Hippocampal formation (tissue), 2 donors: ENCODE measurements at places on chromosomes 5 and 9.

DNA sequence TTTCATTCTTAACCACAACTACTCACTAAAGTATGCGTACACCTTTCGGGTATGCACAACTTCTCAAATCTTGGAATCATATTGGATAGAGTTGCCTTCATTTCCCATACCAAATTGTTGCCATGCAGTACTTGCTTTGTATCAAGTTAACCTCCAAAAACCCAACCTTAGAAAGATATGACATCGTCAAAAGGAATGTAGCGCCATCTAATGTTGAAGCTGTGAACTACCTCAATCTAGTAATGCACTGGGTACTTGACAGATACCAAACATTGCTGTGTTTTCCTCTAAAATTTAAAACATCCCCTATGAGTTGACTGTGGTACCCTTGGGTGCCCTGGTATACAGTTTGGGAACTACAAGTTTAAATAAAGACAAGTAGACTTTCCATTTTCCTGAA lies 318.4 kb downstream of the ARL15 start:
- DNase-seq: no peak

- DNase-seq: no peak
Measured at GRCh38 chr9:134591082-134591571, 50.5 kb upstream of the COL5A1 start.

GRCh38 chr5:872301-872700 lies 20.3 kb downstream of the BRD9 start:
- DNase-seq: no peak

- DNase-seq: no peak
Measured at GRCh38 chr5:73232266-73233041, 59.5 kb downstream of the TMEM174 start.

DNA sequence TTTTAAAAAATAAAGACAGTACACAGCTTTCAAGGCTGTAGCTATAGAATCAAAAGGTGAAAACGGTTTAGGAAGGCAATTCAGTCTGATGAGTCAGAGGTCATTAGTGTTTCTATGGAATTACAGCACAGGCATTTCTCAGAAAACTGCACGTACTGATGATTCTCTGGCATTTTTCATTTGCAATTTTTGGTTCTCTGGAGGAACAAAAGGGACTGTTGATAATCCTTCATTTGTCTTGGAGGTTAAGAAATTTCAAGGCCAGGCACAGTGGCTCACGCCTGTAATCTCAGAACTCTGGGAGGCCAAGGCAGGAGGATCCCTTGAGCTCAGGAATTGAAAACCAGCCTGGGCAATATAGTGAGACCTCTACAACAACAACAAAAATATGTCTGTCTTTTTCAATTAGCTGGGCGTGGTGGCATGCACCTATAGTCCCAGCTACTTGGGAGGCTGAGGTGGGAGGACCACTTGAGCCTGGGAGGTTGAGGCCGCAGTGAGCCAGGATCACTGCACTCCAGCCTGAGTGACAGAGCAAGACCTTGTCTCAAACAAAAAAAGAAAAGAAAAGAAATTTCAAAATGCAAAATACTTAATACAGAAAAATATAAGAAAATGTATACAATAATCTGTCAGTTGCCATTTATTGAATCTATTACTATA lies 27.3 kb downstream of the NR6A1 start:
- no peak for DNase-seq

- DNase-seq: no peak
Measured at GRCh38 chr5:57499262-57500050, 16.8 kb upstream of the ACTBL2 start.

GRCh38 chr9:77841739-77842386 lies 189.7 kb downstream of the GNAQ start:
- DNase-seq: peak; percentile 59

DNA sequence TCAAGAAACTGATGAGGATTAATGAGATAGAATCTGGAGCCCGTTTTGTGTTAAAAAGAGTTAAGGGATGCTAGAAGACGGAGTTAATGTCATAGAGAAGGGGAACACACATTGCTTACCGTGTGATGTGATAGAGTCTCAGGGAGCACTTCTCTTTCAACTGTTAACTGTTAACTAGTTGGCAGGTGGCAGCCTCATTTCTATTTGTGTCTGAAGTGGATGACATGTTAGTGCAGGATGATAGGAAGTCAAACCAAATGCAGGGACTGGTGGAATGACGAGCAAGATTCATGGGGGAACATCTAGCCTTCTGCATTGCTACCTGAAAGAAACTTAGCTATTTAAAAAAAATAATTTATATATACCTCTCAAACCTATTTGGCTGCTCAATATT lies 222.7 kb downstream of the MAST4 start:
- DNase-seq: no peak

GRCh38 chr9:120521101-120521500 lies 58.9 kb downstream of the CDK5RAP2 start:
- DNase-seq: no peak

DNA sequence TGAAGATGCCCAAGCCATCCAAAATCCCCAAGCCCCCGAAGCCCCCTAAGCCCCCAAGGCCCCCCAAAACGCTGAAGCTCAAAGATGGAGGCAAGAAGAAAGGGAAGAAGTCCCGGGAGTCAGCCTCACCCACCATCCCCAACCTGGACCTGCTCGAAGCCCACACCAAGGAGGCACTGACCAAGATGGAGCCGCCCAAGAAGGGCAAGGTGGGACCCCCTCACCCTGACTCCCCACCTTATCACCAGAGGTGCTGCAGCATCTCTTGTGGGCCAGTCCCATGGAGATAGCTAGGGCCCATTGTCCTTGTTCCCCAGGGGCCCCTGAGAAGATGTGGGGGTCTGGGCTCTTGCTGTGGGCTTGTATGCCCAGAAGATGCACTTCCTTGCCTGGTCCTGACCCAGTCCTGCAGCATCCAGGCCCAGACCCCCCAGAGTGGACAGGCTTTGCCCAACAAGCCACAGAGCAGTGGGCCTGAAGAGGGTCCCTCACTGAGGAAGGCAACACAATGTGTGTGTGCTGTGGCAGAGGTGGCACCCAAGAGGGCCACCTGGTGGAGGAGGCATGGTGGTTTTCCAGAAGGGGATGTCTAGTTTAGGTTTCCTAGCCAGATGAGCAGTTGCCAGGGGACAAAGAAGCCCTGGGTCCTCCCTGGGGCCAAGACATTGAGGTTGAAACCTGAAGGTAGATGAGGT lies 84.1 kb downstream of the PHF2 start:
- DNase-seq: no peak

- no peak for DNase-seq
Measured at GRCh38 chr5:151448038-151448985, 909 bp downstream of the SLC36A1 start.

GRCh38 chr5:122183098-122183787 lies 53.9 kb downstream of the ZNF474 start:
- peak; percentile 29 for DNase-seq

DNA sequence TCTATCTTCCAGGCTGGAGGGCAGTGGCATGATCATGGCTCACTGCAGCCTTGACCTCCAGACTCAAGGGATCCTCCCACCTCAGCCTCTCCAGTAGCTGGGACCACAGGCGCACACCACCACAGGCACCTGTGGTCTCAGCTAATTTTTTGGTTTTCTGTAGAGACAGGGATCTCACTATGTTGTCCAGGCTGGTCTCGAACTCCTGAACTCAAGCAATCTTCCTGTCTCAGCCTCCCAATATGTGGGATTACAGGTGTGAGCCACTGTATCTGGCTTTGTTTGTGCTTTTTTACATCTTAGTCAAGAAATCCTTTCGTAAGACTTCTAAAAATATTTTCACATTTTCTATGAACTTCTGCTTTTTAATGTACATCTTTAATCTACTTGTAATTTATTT lies 116.9 kb downstream of the DENND1A start:
- no peak for DNase-seq

- DNase-seq: no peak
Measured at GRCh38 chr9:128946571-128947276, 679 bp downstream of the DOLK start.

DNA sequence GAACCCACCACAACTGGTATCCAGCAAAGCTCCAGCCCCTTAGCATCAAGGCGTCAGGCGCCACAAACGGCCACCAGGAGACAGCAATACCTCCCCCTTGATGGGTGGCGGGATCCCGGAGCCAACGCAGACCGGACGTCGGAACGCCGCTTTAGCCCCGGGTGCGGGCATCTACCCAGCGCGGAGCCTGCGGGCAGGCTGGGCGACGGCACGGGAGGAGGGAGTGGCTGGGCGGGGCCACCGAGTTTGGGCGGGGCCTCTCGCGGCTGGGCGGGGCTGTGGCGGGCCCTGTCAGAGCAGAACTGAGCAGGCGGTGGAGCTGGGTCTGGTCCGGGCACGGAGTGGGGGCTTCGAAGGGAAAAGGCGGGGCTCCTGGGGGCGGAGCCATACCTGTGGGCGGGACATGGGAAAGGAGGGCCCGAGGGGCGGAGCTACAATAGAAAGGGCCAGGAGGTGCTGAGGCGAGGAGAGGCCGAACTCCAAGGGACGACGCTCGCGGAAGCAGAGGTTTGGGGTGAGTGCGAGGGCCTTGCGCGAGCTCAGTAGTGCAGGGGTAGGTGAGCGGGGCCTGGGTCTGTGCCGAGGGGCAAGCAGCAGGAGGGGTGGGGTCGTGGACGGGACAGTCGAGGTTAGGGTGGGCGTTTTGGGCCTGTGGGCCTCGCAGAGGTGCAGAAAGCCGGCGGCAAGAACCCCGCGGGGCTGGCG lies 40.2 kb upstream of the GARNL3 start:
- DNase-seq: peak; percentile 64

GRCh38 chr9:105438141-105438806 lies 9.6 kb upstream of the FSD1L start:
- DNase-seq: no peak
